Stimulated activated naive CD8-positive, alpha-beta T cell treated with anti-CD3 and anti-CD28 coated beads, Interleukin-15, Interleukin-2, amounts not matched to agents 100 U/mL and 50 U/mL, for 24 hours (primary cell): ENCODE measurements at places on chromosomes 7 and 10.

- no peak for DNase-seq
These were observed 27.9 kb downstream of the C7orf25 start for GRCh38 chr7:42883950-42884349.

GRCh38 chr10:28721318-28721951 lies 44.1 kb downstream of the BAMBI start:
- no peak for DNase-seq

- DNase-seq, result no peak
These were observed 156.3 kb downstream of the NRP1 start for GRCh38 chr10:33178026-33178755.

DNA sequence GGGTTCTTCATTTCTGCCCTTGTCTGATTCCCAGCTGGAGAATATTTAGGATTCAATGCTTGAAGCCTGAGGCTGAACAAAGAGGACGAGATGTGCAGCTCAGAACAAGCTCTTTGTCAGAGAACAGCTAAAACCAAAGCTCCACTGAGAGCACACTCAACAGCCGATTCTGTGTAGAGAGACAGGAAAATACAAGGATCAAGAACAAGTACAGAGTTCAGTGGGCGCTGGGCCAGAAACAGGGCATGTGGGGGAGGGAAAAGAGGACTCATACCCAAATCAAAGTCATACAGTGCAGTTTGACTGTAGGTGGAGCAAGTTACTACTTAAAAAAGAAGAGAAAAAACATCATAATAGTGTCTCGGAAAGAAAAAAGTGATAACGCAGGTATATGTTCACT lies at the start of gene AGMO:
AGMO (minus strand) TSS at position 181 of the 400 bp plus-strand sequence.
- DNase-seq, result no peak

GRCh38 chr7:1713502-1714484 lies 43.7 kb downstream of the ELFN1 start:
- no peak for DNase-seq

DNA sequence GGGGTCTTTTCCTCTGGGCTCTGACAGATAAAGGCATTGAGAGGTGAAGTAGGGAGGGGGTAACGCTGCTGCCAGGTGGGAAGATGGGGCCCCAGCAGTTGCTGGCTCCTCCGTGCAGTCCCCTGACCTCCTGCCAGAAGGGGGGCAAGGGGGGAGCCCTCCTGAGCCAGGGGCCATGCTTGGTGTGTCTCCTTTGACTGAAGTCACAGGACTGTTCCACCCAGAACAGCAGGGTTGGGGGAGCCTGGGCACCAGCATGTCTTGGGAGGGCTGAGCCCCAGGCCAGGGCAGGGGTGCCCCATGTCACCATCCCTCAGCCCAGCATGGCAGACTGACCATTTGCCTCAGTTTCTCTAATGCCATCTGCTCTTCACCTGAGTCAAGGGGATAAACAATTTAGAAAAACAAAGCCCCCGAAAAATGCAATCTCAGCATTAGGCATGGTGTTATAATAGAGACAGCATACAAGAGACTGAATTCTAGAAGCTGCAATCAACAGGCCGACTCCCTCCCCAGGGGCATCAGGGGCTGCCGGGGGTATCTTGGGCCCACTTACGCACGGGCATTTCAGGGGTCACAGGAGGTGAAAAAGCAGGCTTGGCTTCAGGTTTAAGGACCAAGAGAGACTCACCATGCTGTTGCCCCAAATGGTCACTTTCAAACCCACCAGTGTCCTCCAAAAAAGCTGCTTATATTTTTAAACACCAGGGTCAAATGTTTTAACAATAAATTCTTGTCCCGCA lies 108.6 kb upstream of the GPR26 start:
- no peak for DNase-seq

- no peak for DNase-seq
These were observed 161.4 kb downstream of the ARID5B start for GRCh38 chr10:62062752-62063512.

GRCh38 chr7:70582927-70583895 lies 548.7 kb upstream of the GALNT17 start:
- DNase-seq, result no peak

DNA sequence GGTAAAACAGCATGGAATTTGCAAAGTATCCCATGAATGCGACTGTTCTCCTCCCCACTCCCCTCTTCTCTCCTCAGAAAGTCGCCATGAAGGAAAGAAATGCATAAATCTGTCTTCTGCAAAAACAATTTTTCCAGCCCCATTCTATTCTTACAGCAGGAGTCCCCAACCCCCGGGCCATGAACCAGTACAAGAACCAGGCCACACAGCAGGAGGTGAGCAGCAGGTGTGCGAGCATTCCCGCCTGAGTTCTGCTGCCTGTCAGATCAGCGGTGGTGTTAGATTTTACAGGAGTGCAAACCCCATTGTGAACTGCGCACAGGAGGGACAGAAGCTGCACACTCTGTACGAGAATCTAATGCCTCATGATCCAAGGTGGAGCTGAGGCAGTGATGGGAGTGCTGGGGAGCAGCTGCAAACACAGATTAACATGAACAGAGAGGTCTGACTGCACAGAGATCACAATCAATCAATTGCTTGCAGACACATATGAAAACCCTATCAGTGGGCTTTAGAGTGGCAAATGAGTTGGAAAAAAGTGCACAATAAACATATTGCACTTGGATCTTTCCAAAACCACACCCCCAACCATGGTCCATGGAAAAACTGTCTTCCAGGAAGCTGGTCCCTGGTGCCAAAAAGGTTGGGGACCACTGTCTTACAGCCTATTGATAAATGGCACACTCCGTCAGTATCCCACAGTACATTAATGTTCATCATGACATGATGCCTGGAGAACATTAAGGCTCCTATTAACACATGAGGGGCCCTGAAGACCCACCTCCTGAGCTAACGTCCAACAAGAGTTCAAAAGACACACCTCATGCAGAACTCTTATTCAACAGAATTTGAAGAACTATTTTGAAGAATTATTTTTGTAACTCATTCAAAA lies 205.0 kb downstream of the PTPRN2 start:
- DNase-seq, result no peak

- DNase-seq, result no peak
These were observed 48.9 kb upstream of the HELLS start for GRCh38 chr10:94496646-94497045.

- DNase-seq, result peak; percentile 53
These were observed 25.5 kb downstream of the VOPP1 start for GRCh38 chr7:55546814-55547213.

DNA sequence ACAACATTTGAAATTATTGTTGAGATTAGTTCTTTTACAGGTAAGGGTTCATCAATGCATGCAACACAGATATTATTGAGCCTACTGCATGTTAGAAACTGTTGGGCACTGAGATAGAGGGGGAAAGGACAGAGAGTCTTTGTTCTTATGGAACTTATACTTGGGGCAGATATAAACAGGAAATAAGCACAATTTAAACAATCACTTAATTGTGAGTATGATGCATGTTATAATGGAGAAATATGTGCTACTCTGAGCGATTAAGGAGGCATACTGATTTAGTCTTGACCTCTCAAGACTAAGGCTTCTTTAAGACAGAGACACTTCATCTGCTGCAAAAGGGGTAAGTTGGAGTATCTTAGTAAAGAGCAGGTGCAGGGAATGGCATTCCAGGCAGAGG lies 593.3 kb downstream of the CCSER2 start:
- DNase-seq, result no peak

DNA sequence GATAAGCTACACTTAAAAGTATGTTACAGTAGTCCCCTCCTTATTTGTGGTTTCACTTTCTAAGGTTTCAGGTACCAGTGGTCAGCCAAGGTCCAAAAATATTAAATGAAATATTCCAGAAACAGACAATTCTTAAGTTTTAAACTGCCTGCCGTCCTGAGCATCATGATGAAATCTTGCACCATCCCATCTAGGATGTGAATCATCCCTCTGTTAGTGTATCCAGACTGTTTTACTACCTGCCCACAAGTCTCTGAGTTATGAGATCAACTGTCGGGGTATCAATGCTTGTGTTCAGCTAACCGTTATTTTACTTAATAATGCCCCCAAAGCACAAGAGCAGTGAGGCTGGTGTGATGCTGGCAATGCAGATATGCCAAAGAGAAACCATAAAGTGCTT lies 11.4 kb downstream of the KDM7A start:
- no peak for DNase-seq

DNA sequence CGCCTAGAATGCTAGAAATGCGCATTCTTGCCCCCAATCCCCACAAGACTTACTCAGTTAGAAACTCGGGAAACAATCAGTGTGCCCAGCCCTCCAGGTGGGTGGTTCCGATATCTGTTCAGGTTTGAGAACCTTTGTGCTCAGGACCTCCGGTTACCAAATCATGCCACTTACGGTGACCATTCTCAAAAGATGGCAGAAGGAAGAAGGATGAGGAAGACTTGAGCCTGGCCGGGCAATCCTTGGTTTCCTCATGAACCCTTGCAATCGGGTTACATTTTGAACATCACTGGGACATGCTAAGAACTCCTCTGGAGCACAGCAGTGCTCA lies 52.1 kb downstream of the RBM17 start:
- DNase-seq, result peak; percentile 22

DNA sequence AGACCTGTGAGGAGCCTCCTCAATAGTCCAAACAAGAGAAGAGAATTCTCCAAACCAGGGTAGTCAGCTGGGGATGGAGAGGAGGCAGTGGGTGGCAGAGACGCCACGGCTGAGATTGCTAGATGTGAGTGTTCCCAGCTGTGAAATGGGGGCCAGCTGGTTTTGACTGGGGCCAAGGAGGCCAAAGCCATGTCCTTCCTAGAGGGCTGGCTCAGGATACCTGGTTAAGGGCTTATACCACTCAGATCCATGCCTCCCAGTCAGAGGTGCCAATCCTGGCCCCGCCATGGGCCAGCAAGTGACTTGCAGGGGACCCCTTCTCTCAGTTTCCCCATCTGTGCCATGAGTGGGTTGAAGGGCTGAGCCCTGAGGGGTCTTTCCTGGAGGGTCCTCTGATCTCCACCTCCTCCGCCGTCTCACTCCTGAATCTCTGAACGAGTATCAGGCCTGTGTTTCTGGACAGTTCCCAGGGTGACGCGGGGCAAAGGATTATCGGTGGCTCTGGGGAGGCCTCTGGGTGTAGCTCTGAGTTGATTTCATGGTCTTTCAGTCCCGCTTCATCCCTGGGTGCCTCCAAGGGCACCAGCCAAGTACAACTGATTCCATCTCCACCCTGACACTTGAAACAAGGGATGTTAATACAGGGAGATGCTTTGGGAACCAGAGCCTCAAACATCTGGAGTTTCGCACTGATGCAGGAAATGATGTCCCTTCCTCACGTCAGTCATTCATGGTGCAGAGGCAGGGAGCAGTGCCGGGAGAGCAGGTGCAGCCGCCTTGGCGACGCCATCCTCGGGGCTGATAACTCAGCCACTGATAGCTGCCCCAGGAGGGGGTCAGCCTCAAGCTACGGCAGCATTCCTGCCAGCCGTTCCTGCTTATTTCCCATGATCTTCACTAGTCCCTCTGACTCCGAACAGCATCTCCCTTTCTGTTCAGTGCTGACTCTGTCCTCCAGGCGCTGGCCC lies 126.7 kb downstream of the RGS10 start:
- DNase-seq, result no peak

- peak; percentile 16 for DNase-seq
These were observed 175.0 kb downstream of the CTNNA3 start for GRCh38 chr10:67520924-67521520.

DNA sequence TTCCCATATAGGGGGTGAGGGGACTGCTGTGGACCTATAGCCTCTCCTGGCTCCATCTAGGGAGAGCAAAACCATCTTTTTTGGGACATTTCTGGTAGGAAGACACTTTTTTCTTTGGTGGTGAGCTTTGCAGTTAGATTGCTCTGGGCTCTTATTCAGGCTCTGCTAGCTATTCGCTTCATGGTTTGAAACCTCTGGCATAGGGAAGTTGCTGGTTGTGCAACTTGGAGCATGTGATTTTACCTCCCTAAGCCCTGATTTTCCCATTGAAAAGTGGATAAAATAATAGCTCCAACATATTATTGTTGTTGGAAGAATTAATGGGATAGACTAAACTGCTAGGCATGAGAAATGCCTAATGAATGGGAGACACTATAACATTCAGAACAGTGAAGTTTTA lies 69.6 kb downstream of the CYP26A1 start:
- no peak for DNase-seq

- DNase-seq, result no peak
These were observed 27.8 kb downstream of the HEPACAM2 start for GRCh38 chr7:93198472-93198871.

GRCh38 chr10:69241575-69241974 lies 21.4 kb downstream of the HKDC1 start:
- DNase-seq, result no peak

DNA sequence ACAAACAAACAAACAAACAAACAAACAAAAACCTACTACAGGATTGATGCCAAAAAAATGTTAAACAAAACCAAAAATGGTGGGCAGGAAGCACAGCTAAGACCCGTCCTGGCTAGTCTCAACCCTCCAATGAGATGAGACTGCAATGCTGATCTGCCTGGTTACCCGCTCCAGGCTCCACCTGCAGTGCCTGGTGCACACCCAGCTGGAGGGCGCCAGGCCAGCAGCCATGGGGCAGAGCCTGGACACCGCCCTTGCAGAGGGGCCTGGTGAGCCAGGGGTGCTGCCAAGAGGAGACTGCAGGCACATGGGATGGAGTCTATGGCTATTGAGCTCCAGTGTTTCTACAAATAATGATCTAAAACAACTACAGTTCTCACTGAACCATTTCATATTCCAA lies 107.0 kb downstream of the LARP4B start:
- DNase-seq, result no peak

DNA sequence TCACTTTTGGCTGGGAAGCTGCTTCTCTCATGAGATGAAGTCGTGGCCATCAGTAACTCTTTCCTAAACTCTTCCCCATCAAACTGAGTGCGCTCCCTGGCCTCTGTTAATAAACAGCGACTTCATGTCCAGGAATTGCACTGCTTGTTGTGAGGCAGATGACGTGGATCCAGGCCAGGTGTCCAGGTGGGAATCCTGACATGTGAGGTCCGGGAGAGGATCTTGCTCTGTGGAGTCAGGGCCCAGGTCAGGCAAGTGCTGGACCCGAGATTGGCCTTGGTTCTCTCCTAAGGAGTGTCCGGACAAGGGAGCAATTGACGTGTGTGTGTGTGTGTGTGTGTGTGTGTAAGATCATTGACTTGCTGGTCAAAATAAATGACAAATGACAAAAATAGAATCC lies 362.7 kb downstream of the GLRX3 start:
- no peak for DNase-seq

DNA sequence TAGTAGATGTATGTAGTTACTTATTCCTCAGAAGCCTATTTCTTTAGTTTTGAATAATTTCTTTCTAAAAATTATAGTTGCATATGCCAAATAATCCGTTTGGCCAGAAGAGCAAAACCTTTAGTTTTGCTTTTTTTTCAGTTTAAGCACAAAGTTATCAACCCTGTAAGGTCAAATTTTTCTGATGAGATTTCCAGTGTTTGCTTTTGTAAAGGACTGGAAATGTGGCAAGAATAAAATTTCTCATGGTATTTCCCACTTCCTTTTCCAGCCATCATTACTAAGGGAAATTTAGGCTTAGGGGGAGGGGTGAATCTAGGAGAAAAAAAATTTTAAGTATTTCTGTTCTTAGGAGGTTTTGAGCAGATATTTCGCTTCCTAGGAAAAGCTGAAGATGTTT lies 7.6 kb downstream of the CALD1 start:
- DNase-seq, result no peak

- DNase-seq, result no peak
These were observed 405 bp upstream of the ENTPD1 start for GRCh38 chr10:95755511-95756004.

GRCh38 chr7:155466814-155467733 lies 9.1 kb downstream of the EN2 start:
- DNase-seq, result peak; percentile 70

GRCh38 chr7:4838626-4839334 lies 23.1 kb downstream of the PAPOLB start:
- no peak for DNase-seq
